ENCODE measurements at places on chromosomes 2 and 18.

DNA sequence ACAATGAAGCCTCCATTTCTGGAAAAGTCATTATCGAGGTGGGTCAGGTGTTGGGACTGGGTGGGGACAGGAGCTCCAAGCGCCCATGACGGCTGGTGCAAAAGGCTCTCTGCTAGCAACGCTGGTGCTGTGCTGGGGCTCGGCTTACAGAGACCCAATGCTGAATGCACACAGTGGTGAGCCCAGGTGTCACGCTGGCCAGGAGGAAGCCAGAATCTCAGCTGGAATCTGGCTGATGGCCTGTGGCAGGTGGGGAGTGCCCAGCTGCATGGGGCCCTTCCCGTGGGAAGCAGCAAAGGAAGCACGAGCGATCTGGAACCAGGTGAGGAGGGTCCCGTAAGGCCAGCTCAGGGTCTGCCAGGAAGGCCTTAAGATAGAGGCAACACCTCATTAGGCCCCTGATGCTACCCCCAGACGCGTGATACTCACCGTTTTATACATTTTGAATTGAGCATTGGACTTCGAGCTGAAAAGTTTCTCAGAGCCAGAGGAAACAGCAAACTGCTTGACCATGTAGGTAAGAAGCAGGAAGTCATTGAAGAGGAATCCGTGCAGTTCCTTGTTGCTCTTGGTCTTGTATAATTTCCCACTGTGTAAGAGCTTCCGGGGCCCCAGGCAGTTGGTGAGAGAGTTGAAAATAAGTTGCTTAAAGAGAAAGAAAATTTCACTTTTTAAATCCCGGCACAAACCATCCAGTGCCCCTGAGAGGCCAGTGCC is 34.7 kb downstream of the FAM228A start:
- DNase-seq = no peak

GRCh38 chr2:29261003-29261402 is 145.8 kb downstream of the CLIP4 start:
- no peak for DNase-seq

- DNase-seq = no peak
Observed at GRCh38 chr2:187851955-187852561, 297.8 kb upstream of the TFPI start.

GRCh38 chr2:10282611-10283105 is 20.0 kb upstream of the HPCAL1 start:
- DNase-seq = no peak

DNA sequence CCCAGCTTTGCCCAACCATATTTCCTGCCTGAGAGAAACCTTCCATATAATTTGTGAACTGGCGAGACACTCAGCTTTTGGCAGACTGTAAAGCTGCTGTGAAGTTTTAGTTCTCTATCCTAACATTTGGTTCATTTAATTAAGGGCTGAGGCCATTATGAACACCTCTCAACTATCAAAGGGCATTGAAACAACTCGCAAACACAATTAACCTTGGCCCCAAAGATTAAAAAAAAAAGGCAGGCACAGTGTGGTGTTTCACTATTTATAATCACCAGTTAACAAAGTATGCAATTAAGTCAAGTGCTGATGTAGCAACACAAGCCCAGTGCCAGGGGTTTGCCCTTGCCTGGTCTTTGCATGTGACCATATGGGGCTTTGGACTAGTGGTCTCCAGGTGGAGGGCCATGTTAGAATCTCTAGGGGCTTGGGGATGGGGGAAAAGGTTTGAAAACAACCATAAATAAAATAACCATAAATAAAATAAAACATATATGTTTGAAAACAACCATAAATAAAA is 297.6 kb upstream of the SKOR2 start:
- DNase-seq = no peak

DNA sequence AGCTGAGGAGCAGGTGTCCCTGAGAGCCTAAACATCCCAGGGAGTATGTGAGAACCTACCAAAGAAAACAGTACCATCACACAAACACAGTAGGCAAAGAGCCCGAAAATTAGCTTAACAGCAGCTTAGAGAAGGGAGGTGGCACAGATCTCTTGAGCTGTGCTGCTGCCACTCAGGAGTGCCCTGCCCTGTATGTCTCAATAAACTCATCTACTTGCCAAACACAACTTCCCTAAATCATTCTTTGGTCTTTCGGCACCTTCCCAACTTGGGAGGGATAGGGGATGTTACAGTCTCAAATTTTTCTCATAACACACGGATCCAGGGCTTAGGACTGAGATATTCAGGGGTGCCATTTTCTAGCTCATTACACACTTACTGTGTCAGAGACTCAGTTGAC is 45.3 kb upstream of the C1D start:
- DNase-seq = no peak

DNA sequence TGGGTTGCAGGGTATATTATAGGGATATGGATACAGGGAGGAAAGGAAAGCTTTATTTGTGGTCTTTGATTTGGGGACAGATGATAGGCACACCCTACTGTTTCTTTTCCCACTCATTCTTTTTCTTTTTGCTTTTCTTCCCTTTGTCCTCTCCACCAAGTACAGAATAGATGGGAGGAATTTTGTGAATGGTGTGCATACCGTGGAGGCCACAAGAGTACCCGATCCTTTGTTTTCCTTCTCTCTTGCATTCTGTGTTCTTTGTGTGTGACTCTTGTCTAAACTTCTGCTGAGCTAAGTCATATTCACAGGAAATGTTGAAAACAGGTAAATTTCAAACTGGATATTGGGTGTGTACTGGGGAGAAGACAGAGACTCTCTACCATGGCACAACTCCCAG is 321.4 kb upstream of the SLC8A1 start:
- no peak for DNase-seq

- no peak for DNase-seq
Observed at GRCh38 chr2:82795446-82795845, 1663.6 kb downstream of the SUCLG1 start.

DNA sequence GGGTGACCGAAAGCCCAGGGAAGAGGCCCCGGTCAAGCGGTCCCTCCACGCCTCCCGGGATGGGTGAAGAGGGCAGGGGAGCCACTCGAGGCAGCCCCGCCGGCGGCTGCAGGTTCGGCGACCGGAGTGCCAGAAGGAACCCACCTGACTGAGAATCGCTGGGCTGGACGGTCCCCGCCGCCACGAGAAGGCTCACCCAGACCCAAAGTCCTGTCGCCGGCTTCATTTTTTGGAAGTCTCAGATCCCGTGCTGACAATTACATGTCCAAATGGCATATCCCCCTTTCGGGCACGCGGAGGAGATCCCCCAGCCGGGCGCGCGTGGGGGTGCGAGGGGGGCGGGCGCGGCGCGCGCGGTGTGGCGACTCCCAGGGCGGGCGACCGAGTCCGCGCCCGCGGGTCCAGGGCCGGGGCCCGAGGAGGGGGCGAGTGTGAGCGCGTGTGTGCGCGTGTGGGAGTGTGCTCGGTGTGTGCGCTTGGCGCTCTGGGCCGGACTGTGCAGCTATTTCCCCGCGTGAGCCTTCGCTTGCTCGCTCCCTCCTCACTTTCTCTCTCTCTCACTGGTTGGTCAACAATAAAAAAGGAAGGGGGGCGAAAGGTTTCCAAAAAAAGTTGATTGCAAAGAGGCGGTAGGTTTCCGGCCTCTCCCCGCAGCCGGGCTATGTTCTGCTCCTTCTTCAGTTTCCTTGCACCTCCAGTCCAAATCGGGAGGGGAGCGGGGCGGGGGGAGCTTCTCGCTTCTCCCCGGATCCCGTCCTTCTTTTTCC is at the start of gene ERBB4:
TSS of gene ERBB4 (minus strand) at position 498 of the 767 bp plus-strand sequence. CDS start at position 226, 272 bp downstream.
- DNase-seq = no peak

DNA sequence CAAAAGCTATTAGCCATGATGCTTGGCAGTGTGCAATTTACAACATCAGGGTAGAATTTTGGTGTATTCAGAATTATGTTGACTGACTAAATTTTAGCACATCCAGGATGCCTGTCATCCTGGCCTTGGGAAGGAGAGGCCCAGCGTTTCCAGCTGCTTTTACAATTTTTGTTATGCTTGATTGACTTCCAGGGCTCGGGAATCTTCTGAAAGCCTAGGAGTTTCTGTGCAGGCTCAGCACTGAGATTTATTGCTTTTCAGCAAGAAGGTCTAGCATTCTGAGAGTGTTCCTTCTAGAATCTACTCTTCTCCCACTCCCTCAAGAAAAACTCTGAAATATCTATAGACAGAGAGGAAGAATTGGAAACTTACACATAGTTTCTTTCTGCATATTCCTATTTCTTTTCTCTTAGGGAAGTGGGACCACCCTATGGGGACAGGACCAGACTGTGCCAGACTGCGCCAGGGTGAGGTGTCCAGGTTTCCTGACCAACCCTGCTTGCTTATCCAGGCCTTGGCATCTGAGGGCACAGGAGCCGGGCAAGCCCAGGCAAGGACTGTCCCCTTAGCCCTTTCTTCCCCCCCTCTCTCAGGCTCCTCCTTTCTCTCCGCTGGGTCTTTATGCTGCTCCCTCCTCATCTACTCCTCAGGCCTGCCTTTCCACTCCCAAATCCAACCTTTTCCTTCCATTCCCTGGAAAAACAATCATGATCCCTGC is 26.9 kb downstream of the MAIP1 start:
- DNase-seq = no peak

- DNase-seq = no peak
Observed at GRCh38 chr2:226873826-226874225, 38.0 kb downstream of the RHBDD1 start.

DNA sequence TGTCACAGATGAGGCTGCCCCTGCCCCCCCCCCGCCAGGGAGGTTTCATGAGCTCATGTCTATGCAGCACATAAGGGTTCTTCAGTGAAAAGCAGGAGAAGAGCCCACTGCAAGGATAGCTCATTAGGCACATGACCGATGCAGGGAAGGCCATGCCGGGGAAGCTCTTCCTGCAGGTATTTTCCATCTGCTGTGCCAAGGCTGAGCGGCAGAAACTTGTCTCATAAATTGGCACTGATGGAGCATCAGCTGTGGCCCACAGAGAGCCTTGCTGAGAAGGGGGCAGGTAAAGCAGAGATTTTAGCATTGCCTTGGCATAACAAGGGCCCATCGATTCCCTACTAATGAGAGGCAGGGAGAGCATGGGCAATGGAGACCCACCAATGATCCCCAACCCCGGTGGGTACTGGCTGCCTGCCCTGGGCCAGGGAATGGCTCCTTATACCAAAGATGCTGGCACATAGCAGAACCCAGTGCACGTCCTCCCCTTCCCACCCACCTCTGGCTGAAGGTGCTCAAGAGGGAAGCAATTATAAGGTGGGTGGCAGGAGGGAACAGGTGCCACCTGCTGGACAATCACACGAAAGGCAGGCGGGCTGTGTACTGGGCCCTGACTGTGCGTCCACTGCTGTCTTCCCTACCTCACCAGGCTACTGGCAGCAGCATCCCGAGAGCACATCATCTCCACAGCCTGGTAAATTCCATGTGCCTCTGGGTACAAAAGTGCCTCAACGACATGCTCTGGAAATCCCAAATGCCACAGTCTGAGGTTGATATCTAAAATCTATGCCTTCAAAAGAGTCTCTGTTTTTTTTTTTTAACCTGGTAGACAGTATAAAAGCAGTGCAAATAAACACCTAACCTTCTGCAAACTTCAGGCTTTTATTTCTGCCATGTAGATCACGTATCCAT is 41.4 kb downstream of the STEAP3 start:
- DNase-seq = no peak

DNA sequence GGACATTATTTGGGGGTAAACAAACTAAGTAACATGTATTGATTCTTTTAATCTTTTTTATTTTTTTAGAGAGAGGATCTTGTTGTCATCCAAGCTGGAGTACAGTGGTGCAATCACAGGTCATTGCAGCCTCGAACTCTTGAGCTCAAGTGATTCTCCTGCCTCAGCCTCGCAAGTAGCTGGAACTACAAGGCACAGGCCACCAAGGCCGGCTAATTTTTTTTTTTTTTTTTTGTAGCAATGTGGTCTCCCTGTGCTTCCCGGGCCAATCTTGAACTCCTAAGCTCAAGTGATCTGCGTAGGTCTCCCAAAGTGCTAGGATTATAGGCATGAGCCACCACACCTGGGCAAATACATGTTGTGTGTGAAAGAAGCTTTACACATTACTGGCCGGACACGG is 29.6 kb downstream of the OLA1 start:
- DNase-seq = no peak

GRCh38 chr2:226556050-226556449 is 243.6 kb downstream of the IRS1 start:
- DNase-seq = no peak

GRCh38 chr2:228731517-228731916 is 539.6 kb downstream of the PID1 start:
- no peak for DNase-seq

DNA sequence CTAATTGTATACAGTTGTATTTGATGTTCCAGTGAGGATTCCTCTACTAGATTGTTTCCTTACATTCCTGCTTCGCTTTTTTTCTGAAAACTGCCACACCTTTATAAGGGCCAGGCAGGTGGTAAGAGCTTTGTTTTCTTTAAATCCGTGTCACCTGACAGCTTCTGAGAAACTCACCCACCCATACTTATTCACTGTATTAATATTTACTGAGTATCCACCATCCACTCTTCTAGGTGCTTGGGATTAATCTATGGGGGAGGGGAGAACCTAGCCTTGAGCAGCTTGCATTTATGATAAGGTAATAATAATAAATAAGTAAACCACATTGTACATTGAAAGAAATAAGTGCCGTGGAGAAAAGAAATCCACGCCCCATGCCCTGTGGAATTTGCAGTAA is 174.7 kb upstream of the AGAP1 start:
- no peak for DNase-seq

DNA sequence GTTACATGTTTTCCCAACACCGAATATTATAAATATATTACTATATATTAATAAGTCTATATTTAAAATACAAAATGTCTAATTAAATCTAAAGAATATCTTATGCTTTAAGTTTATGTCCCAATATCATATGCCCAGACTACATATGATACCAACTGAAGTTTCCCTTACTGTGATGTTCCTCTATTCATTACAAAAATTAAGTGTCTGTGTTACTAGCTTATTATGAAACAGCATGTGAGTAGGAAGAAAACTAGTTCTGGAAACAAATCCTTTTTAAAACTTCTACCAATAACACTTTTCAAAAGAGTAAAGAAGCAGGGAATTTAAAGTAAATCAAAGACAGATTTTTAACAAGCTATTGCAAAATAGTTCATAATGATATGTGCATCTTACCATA is 17.8 kb downstream of the HNRNPLL start:
- no peak for DNase-seq

DNA sequence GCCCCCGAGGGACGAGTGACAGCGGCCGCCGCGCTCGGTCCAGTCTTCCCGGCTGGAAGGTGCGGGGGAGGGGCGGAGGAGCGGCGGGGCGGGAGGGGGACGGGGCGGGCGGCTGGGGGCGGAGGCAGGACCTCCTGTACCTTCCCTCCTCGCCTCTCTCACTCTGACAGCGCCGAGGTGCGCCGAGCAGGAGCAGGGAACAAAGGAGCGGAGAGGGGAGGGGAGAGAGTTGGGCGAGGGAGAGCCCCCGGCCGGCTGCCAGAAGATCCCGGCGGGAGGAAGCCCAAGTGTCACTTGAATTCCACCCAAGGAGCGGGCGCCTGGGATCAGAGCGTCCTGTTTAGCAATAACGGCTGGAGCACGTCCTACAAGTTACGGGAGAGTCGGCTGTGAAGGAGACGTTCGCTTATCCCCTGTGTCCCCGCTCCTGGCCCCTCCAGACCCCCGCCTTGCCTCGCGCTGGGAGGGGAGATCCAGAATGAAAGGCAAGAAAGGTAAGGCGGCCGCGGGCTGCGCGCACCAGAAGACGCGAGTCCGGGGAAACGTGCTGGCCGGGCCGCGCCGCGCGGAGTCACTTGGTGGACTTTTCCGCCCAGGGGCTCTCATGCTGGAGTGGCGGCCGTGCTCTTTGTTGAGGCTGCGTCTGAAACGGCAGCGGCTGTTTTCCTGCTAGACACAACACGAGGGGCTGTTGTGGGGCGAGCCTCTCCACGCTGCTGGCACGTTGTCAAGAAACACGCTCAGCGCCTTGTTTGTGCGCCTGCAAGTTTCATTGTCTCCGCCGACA is at the start of gene TGIF1:
TSS of gene TGIF1 (plus strand) at position 161 of the 787 bp plus-strand sequence. CDS start at position 479, 318 bp downstream.
- DNase-seq = peak; percentile 79

- DNase-seq = no peak
Observed at GRCh38 chr18:78703291-78703690, 276.3 kb upstream of the SALL3 start.

All from effector memory CD8-positive, alpha-beta T cell (primary cell).